ENCODE measurements at places on chromosomes 2 and 18.
A peak's percentile ranks its signal among the peaks of the same experiment; 100 is the strongest.

DNA sequence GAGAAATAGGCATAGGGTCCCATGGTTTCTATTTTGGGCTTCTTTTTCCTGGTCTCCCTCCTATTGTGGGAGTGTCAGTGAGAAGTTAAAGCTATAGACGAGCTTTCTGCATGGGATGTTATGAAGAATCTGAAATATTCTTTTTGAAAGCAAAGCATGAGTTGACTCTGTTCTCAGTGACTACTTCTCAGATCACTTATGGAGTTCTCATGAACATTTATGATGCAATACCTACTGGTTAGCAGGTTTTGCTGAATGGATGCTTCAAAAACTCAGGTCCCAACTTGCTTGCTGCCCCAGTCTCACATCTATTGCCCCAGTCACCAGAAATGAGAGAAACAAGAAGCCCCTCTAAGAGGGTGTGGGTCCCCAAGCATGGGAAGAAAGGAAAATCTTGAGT is 365.0 kb downstream of the HRH4 start:
- no peaks in the 10 kb centered on the region for H3K27me3 ChIP-seq
- H3K4me1 ChIP-seq, result no peaks in the 10 kb centered on the region
- no peaks in the 10 kb centered on the region for H3K36me3 ChIP-seq
- no peak for DNase-seq

- H3K4me3 ChIP-seq, result no peak overlapping the region
- no peaks in the 10 kb centered on the region for H3K4me1 ChIP-seq
- no peaks in the 10 kb centered on the region for H3K27me3 ChIP-seq
- DNase-seq, result no peak
- no peak overlapping the region for H3K27ac ChIP-seq
- H3K36me3 ChIP-seq, result no peaks in the 10 kb centered on the region
These were observed 180.2 kb upstream of the KLHL29 start for GRCh38 chr2:23204685-23205242.

GRCh38 chr2:172588931-172589330 is 33.0 kb downstream of the PDK1 start:
- H3K4me1 ChIP-seq, result peaks cover 5% of the 10 kb centered on the region
- H3K36me3 ChIP-seq, result peaks cover 68% of the 10 kb centered on the region
- no peaks in the 10 kb centered on the region for H3K27me3 ChIP-seq
- DNase-seq, result no peak
- H3K4me3 ChIP-seq, result no peak overlapping the region
- H3K27ac ChIP-seq, result no peak overlapping the region

DNA sequence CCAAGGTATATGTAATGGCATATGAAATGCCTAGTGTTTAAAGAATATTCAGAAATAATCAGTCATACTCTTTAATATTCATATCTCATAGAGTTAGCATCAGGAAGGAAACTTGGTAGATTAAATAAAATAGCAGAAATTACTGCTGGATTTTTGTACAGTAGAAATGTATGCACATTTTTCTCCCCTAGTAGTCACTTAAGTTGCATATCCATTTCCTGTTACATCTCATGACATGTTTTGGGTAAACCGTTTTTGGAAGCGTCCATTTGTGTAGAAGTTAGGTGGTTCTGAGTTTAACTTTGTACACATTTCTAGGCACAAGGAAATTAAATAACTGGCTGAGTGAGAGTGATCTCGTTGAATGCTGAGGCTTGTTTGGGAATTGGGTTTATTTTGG is 21.9 kb downstream of the NEDD4L start:
- H3K4me1 ChIP-seq, result no peaks in the 10 kb centered on the region
- H3K27me3 ChIP-seq, result no peaks in the 10 kb centered on the region
- no peaks in the 10 kb centered on the region for H3K36me3 ChIP-seq
- no peak overlapping the region for H3K4me3 ChIP-seq
- DNase-seq, result no peak

GRCh38 chr2:79389481-79389880 is 123.4 kb upstream of the CTNNA2 start:
- no peak for DNase-seq
- no peaks in the 10 kb centered on the region for H3K27me3 ChIP-seq
- no peaks in the 10 kb centered on the region for H3K36me3 ChIP-seq
- no peaks in the 10 kb centered on the region for H3K4me1 ChIP-seq
- H3K27ac ChIP-seq, result no peak overlapping the region
- no peak overlapping the region for H3K4me3 ChIP-seq

GRCh38 chr18:10036479-10036878 is 122.7 kb downstream of the VAPA start:
- H3K4me1 ChIP-seq, result peaks cover 4% of the 10 kb centered on the region
- H3K4me3 ChIP-seq, result no peak overlapping the region
- no peaks in the 10 kb centered on the region for H3K27me3 ChIP-seq
- peaks cover 3% of the 10 kb centered on the region for H3K36me3 ChIP-seq

- H3K4me1 ChIP-seq, result no peaks in the 10 kb centered on the region
- DNase-seq, result no peak
- no peak overlapping the region for H3K27ac ChIP-seq
- H3K4me3 ChIP-seq, result no peak overlapping the region
- H3K27me3 ChIP-seq, result peaks cover 9% of the 10 kb centered on the region
These were observed 9.9 kb upstream of the RAPGEF4 start for GRCh38 chr2:172725746-172726145.

DNA sequence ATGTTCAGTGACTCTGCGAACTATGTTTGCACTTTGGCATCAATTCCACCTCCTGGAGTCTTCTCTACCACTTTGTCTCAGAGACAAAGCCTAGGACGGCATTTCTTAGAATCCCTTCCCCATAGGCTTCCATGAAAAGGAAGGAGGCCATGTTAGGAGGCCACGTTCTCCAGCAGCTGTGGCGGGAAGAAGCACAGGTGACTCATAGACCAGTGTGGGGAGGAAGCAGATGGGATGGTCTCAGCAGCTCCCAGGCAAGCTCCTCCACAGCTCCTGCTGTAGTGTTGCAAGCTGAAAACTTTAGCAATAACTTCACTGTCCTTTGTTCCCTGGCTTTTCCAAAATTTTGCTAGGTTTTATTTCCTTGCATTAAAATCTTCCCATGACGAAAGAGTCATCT is 781.3 kb upstream of the ID2 start:
- H3K4me3 ChIP-seq, result no peak overlapping the region
- H3K4me1 ChIP-seq, result no peaks in the 10 kb centered on the region
- H3K36me3 ChIP-seq, result no peaks in the 10 kb centered on the region
- DNase-seq, result no peak
- H3K27ac ChIP-seq, result no peak overlapping the region

- peak; percentile 88 for DNase-seq
- H3K27me3 ChIP-seq, result peaks cover 21% of the 10 kb centered on the region
- peak within 1 kb of the TSS; percentile 55 for H3K4me3 ChIP-seq
- peaks cover 19% of the 10 kb centered on the region for H3K4me1 ChIP-seq
- no peaks in the 10 kb centered on the region for H3K36me3 ChIP-seq
These were observed at the start of gene EGR4 for GRCh38 chr2:73293534-73294171. Gene EGR4 (minus strand): TSS chr2:73293548. CDS start chr2:73293317, 231 bp downstream.

- no peaks in the 10 kb centered on the region for H3K4me1 ChIP-seq
- H3K27me3 ChIP-seq, result no peaks in the 10 kb centered on the region
- H3K36me3 ChIP-seq, result no peaks in the 10 kb centered on the region
- no peak overlapping the region for H3K27ac ChIP-seq
- DNase-seq, result no peak
These were observed 1835.5 kb upstream of the LRRTM1 start for GRCh38 chr2:82139979-82140611.

GRCh38 chr2:200275295-200276013 is 31.0 kb upstream of the SPATS2L start:
- no peak overlapping the region for H3K4me3 ChIP-seq
- no peaks in the 10 kb centered on the region for H3K36me3 ChIP-seq
- H3K4me1 ChIP-seq, result no peaks in the 10 kb centered on the region
- H3K27ac ChIP-seq, result no peak overlapping the region
- H3K27me3 ChIP-seq, result peaks cover 3% of the 10 kb centered on the region
- no peak for DNase-seq

- no peak for DNase-seq
- H3K27ac ChIP-seq, result peak overlapping the region; percentile 88
- no peaks in the 10 kb centered on the region for H3K36me3 ChIP-seq
- no peaks in the 10 kb centered on the region for H3K27me3 ChIP-seq
- H3K4me1 ChIP-seq, result peaks cover 19% of the 10 kb centered on the region
- peak overlapping the region; percentile 73 for H3K4me3 ChIP-seq
These were observed 540 bp downstream of the ATP9B start for GRCh38 chr18:79069717-79070151.

DNA sequence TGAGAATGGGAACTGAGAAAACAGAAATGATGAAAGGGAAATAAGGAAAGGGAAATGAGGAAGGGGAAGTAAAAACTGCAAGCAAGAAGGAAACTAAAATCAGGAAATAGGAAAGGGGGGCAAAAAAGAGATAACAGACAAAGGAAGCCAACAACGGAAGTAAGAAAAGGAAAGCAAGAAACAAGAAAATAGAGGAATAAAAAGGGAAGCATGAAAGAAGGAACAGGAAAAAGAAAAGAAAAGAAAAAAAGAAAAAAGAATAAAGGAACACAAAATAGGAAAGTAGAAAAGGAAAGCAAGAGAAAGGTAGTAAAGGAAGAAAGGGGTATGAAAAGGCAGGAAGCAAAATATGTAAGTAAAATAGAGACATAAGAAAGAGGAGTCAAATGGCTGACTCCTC is 241.2 kb upstream of the NCKAP5 start:
- no peaks in the 10 kb centered on the region for H3K4me1 ChIP-seq
- no peaks in the 10 kb centered on the region for H3K27me3 ChIP-seq
- no peaks in the 10 kb centered on the region for H3K36me3 ChIP-seq
- H3K27ac ChIP-seq, result no peak overlapping the region
- H3K4me3 ChIP-seq, result no peak overlapping the region
- DNase-seq, result no peak

GRCh38 chr2:150409196-150409595 is 78.3 kb downstream of the RND3 start:
- H3K27ac ChIP-seq, result no peak overlapping the region
- no peak overlapping the region for H3K4me3 ChIP-seq
- no peaks in the 10 kb centered on the region for H3K4me1 ChIP-seq
- no peak for DNase-seq
- no peaks in the 10 kb centered on the region for H3K27me3 ChIP-seq
- no peaks in the 10 kb centered on the region for H3K36me3 ChIP-seq

GRCh38 chr2:235934774-235935484 is 233.3 kb downstream of the GBX2 start:
- no peaks in the 10 kb centered on the region for H3K36me3 ChIP-seq
- no peak overlapping the region for H3K27ac ChIP-seq
- H3K4me1 ChIP-seq, result no peaks in the 10 kb centered on the region
- no peak for DNase-seq

DNA sequence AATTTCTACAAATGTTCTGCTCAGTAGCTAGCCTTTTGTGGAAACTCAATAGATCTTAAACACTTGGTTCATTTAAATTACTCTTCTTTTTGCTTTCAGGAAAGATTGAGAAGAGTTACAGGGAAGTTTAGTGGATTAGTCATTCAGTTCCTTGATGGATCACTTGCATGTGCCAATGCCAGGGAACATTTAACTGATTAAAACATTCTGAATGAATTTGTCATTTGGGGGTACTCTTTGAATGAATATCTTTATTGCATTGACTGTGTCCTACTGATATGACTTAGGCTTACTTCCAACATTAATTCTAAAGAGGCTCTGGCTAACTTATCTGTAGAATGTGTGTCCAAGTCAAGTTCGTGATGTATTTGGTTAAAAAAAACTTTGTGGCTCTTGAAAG is 199.8 kb downstream of the PLCL1 start:
- H3K27me3 ChIP-seq, result no peaks in the 10 kb centered on the region
- H3K36me3 ChIP-seq, result no peaks in the 10 kb centered on the region
- no peak overlapping the region for H3K27ac ChIP-seq
- peaks cover 5% of the 10 kb centered on the region for H3K4me1 ChIP-seq
- H3K4me3 ChIP-seq, result no peak overlapping the region
- no peak for DNase-seq

DNA sequence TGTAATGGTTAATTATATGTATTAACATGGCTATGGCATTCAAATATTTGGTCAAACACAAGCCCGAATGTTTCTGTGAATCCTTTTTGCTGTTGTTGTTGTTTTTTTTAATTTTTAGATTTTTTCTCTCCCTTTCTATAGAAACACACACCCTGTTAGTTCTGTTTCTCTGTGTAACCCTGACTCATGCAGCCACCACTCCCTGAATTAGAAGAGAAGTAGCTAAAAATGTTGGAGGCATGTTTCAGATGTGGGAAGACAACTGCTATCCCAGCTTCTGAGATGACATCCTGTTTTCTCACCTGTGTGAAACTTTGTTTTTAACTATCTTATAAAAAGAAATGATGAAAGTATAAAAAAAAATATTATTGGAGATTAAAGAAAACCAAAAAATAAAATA is 219.6 kb upstream of the RGPD4 start:
- no peak overlapping the region for H3K4me3 ChIP-seq
- no peaks in the 10 kb centered on the region for H3K4me1 ChIP-seq
- no peaks in the 10 kb centered on the region for H3K27me3 ChIP-seq
- no peak overlapping the region for H3K27ac ChIP-seq
- H3K36me3 ChIP-seq, result no peaks in the 10 kb centered on the region

DNA sequence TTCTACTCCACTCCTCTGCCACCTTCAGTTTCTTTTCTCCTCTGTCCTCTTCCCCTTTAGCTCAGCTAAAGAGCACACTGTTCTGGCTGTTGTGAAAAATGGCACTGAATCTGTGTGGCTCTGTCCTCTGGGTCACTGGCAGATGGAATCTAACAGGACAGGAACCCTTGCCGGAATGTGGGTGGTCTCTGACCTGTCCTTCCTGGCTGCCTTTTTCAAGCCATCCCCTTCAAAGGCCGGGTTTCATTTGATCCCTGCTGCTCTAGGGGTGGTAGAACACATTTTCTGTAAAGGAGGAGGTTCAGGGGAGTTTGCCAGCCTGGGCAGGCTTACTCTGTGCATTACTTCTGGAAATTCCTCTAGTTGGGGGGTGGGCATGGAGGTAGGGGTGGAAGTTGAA is 29.9 kb downstream of the MTCL1 start:
- H3K4me3 ChIP-seq, result no peak overlapping the region
- H3K27me3 ChIP-seq, result peaks cover 11% of the 10 kb centered on the region
- H3K4me1 ChIP-seq, result peaks cover 3% of the 10 kb centered on the region

GRCh38 chr2:220335591-220335915 is 708.1 kb downstream of the SLC4A3 start:
- H3K27ac ChIP-seq, result no peak overlapping the region
- no peaks in the 10 kb centered on the region for H3K36me3 ChIP-seq
- no peaks in the 10 kb centered on the region for H3K4me1 ChIP-seq
- peaks cover 5% of the 10 kb centered on the region for H3K27me3 ChIP-seq

Measured in T-cell (primary cell).